ENCODE measurements at places on chromosomes 7 and 10. TPM values are rescaled to one million over a fixed set of nuclear protein-coding genes. Genes with fewer than 3 reads are reported as not detected.

The SLC26A5 gene
- total RNA-seq = not detected

The SPRN gene
- 0.54 TPM for total RNA-seq

The SRRM3 gene
- 12.6 TPM for total RNA-seq

The GATA3 gene
- 4.9 TPM for total RNA-seq

The UNC5B gene
- 3.3 TPM for total RNA-seq

The IL6 gene
- 0.90 TPM for total RNA-seq

The HTRA1 gene
- 52.0 TPM for total RNA-seq

The CCZ1B gene
- 21.2 TPM for total RNA-seq

The PNLIPRP3 gene
- total RNA-seq = not detected

The LOXL4 gene
- total RNA-seq = 1.5 TPM
